NCI-H1092 (cell line): ENCODE measurements at places on chromosomes 2 and 18.

DNA sequence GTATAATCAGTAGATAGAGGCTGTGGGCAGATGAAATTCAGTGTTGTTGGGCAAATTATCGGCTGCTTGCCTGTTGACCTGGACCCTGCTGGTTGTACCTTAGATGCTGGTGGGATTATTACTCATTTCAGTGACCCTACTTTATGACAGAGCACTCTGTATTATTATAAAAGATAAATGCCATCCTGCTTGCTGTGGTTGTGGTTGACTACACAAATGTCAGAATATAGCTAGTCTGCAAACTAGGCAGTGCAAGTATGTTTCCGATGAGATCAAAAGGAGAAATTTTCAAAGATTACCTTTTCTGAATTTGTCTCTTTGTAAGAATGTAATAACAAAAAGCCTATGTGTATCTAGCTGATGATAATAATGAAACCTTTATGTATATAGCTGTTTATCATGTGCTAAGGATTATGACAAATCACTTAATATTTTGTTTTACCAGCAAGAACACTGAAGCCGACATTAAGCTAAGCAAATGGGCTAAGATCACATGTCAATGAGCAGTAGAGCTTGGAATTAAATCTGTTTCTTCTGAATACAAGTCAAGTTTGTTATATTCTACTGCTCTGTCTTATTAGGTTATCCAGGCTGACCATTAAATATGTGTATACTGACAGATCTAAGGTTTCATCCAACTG, 219.2 kb downstream of the CAMKMT start:
- no peak for DNase-seq

- DNase-seq = no peak
Observed at GRCh38 chr2:128773641-128774319, 455.1 kb upstream of the HS6ST1 start.

GRCh38 chr2:86584151-86584913, 21.1 kb upstream of the CHMP3 start:
- no peak for DNase-seq

- DNase-seq = no peak
Observed at GRCh38 chr2:85194780-85195480, 61.7 kb downstream of the TCF7L1 start.

DNA sequence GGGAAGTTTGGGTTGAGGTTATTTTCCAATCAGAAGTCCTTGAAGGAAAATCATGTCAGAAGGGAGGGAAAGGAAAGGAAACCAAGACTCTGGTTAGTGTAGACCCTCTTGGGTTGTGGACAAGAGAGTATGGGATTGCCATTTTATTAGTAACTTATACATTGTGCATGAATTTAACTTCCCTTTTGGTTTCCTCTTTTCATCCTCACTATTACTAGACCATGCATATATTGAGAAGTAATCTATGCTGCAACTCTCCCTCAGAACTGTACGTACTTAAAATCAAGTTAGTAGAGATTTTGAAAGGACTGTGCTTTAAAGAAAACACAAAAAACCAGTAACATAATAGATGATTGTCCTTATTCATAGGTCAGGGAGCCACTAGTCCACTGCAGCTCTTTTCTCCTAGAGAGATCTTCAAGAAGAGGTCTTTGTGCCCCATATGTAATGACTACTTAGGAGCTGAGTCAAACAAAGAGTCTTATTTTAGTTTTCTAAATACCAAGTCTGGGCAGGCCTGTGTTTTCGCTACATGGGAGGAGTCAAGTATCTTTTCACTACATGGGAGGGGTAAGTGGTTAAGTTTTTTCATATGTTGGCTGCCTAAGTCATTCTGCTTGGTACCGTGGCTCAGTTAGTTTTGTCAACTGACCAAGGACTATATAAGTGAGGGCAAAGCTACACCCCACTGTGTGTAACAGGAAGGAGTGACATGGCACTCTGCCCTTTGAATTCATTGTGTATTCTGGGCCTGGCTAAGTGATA, 25.2 kb upstream of the FAM117B start:
- DNase-seq = no peak

DNA sequence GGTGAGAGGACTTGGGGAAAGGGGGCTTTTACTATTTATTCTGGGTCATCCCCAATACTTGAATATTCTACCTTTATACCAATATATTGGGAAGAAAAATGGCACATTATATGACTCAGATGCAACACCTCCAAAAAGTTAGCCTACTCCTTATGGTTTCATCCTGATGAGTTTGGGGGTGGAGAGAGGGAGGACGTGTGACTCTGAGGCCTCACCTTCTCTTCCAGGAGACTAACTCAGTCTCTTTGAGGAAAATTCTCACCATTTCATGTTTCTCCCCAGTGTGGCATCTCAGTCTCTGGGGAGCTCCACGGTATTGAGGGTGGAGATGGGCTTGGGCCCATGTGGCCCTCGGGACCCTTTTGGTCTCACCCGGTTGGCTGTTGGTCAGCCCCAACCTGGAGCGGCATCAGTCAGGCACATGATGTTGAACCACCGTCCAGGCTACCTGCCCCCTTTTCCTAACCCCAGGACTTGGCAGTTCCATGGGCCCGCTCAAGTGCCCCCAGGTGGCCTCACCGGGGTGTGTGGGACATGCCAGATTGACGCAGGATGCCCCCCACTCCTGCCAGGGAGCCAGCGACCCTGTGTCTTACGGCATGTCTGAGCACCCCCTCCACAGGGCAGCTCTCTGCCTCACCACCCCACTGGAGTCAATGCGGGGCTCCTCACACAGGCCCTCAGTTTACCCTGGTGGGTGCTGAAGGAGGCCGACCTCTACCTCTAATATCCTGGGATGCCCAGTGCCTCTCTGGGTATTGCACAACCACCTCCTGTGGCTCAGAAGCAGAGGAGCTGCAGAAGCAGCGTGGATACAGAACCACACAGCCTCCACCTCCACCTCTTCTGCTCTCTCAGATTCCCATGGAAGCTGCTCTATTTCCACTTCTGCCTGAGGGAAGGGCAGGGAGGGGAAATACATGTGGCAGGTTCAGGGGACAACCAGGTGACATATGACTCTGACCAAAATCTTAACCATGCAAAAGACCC, 297.4 kb downstream of the EIPR1 start:
- DNase-seq = no peak

GRCh38 chr2:155599834-155600233, 732.7 kb downstream of the NR4A2 start:
- DNase-seq = no peak

DNA sequence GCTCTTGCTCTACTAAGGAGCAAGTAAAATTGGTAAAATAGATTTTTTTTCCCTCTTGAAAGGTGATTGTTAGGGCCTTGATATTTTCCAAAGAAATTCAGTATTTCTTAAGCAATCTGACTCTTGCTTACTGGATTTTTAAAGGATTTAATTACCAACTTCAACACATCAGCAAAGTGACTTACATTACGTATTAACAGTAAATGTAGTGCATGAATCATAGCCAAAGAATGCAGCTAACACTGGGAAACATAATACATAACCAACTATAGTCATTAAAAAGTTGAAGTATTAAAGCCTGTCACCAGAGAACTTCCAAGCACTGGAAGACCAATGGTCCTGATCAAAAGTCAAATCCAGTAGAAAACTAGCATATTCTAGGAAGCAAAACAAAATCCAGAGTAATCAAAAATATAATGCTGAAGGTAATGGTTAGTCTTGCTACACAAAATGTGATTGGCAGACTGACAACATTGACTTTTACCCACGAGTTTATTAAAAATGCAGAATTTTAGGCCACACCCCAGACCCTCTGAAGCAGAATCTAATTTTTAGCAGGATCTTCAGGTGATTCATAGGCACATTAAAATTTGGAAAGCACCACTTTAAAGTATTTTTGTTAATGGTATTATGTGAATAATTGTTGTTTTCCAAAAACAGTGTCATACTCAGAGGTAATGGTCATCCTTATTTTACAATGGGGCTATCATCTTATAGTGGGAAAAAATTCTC, 31.8 kb upstream of the CAVIN2 start:
- no peak for DNase-seq

- DNase-seq = no peak
Observed at GRCh38 chr2:178386986-178387597, 63.9 kb downstream of the PRKRA start.

GRCh38 chr2:179574061-179574519, 287.3 kb downstream of the ZNF385B start:
- no peak for DNase-seq

GRCh38 chr18:31439807-31440325, 7.7 kb upstream of the DSG3 start:
- no peak for DNase-seq

- DNase-seq = no peak
Observed at GRCh38 chr18:58051765-58052460, 7.9 kb downstream of the NEDD4L start.

DNA sequence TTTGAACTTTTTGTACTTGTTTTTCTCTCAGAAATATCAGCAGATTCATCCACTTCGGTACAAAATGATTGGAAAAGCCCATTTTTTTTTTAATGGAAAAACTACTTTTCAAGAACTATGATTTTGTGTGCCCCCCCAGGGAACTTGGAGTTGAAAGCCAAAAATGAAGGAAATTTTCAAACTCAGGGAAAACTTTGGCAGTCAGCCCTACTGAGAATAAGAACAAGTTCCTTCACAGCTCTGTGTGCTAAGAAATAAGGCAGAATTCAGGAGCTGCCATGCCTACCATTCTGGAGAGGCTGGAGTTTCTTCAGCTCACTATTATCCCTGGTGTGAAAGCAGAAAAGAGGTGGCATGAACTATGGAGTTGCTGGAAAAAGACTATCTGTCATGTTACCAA, 226.0 kb upstream of the SLC35G4 start:
- no peak for DNase-seq

DNA sequence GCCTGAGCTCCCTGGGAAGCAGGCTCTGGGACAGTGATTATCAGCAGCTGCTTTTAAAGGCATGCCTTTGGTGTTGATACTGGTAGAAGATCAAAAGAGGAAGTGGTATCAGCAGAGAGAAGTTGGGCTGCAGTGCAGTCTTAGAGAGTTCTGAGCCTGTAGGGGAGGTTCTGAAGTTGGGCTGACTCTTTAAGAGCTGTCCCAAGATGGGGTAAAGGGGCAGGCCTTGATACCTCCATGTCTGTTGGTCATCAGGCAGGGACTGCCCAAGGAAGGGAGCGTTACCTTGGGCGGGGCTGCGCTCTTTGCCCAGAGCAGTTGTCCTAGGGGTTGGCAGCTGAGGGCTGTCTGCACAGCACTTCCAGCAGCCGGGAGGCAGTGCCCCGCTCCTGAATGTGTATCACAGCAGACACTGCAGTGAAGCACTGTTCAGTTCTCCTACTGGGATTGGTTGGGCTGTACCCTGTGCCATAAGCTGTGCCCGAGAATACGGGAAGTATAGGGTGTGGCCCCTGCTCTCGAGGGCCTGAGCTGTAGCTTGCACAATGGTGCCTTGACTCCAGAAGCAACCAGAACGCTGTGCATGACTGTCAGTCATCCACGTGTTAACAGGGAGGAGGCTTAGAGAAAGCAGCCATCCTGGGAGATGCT, 177.0 kb downstream of the CTIF start:
- no peak for DNase-seq

DNA sequence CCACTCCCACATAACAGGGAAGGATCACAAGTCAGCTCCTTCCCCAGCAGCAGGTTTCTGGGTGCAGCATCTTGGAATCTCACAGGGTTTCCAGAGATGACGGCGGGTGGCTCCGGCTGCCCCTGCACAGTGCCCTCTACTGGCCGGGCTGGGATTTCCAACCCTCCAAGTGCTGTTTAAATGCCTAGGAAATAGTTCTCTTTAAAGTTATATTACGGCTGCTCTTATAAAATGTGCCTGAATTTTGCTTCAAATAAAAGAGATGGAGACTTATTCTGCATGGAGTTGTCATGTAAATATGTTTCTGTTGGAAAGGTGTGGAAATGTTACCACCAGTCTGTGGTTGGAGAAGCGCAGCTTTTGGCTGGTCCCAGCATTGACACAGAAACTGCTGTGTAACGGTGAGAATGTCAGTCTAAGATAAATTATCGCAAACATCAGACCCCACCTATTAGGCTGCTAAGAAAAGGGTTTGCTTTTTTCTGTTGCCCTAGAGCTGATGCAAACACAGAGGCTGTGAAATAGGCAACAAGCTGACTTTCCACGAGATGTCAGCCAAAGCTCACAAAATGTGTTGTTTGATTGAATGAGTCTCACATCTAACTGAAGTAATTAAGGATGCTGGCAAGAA, 3.3 kb upstream of the HJURP start:
- DNase-seq = no peak

GRCh38 chr2:9638532-9638931, 7.7 kb upstream of the YWHAQ start:
- DNase-seq = no peak

DNA sequence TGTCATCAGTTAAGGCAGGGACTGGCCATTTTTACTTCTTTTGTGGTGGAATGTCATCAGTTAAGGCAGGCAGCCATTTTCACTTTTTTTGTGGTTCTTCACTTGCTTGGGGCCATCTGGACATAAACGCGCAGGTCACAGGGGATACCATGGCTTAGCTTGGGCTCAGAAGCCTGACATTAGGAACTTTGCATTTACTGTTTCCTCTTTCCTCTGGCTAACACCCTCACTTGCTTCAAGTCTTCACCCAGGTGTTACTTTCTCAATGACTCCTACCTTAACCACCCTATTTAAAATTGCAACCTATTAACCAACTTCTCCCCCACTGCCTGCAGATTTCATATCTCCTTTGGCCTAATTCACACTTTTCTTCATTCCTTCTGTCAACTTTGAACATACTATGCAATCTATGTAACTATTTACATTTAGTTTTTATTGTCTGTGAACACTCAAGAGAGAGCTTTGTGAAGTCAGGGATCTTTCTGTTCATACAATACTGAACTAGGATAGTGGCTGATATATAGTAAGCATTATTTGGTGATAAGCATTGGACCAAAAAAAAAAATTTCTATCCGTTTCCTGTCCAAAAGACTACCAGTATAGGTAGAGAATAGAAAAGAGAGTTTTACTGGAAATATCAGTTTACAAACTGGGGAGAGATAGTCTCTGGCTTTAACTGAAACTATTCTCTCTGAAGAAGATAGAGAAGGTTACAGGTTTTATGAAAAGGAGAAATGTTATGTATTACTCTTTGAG, 600.1 kb upstream of the ZNF804A start:
- no peak for DNase-seq

- DNase-seq = no peak
Observed at GRCh38 chr18:47166294-47166693, 9.9 kb downstream of the IER3IP1 start.

DNA sequence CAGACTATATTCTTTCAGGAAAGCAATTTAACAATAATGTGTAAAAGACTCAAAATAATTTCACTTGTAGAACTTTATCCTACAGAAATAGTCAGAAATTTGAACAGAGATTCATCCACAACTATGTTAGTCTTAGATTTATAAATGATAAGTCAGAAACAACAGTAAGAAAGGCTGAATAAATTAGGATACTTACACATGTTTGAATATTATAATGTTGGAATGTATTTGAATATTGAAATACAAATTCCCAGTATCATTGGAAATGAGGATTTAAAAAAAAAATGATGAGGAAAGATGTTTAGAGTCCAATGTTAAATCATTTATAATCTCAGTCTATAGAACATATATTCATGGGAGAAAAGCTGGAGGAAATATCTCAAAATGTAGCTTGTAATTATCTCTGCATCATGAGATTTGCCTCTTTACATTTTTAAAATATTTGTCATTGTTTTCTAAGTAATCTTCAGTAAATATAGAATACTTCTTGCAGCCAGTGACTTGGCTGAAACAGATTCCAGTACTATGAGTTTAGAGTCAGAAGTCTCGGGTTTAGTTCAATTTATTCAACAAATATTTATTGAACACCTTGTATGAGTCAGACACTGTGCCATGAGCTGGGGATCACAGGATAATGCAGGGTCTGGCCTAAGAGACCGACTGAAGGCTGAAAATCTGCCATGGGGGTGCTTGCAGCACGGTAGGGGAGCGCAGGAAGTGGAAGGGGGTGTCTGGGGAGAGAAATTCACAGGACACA, 32.3 kb downstream of the CXCR4 start:
- no peak for DNase-seq

GRCh38 chr2:3595404-3595803, 492 bp downstream of the COLEC11 start:
- no peak for DNase-seq
